ENCODE measurements at places on chromosomes 12 and 14.

DNA sequence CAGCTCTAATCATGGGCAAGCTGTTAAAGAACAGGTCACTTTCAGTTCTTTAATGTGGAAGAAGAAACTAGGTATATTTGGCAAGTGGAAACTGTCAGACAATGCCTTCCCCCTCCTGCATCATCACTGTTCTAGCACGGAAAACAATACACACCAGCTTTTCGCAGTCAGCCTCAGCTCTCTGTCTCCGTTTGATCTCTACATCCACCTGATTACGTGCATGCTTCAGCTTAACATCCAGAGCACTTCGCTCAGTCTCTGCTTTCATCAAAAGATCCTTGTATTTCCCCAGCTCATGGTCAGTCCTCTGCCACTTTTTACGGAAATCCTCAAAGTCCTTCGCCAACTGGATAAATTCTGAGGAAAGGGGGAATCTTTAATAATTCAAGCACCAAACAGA, 19.0 kb downstream of the RACGAP1 start:
- DNase-seq: no peak

- DNase-seq: peak; percentile 42
These were observed 12.6 kb upstream of the ABHD12B start for GRCh38 chr14:50859296-50859624.

DNA sequence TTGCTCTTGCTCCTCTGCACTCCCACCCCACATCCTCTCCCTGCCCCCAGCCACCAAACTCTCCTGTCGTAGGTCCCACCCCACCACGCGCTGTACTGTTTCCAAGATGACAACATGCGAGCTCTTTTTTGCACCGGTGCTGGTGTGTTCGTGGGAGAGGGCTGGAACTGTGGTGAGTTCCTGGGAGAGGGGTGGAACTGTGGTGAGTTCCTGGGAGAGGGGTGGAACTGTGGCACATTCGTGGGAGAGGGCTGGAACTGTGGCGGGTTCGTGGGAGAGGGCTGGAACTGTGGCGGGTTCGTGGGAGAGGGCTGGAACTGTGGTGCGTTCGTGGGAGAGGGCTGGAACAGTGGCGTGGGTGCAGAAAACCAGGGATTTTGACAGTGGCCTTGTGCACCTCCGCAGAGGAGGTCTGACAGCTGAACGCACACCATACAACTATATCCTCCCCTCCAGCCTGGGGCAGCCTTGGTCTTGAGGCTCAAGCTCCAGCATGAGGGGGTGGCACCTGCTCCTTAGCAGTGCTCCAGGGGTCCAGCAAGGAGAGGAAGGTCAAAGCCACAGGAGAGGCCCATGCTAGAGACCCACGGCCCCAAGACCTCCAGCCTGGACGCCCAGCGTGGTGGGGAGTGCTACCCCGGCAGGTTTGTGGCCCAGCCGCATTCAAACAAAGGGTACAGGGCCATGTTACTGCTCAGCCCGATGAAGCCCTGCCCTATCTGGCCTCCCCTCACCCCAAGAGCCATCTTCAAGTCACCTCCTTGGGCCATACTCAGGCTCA, 50.1 kb downstream of the ACTN1 start:
- no peak for DNase-seq

DNA sequence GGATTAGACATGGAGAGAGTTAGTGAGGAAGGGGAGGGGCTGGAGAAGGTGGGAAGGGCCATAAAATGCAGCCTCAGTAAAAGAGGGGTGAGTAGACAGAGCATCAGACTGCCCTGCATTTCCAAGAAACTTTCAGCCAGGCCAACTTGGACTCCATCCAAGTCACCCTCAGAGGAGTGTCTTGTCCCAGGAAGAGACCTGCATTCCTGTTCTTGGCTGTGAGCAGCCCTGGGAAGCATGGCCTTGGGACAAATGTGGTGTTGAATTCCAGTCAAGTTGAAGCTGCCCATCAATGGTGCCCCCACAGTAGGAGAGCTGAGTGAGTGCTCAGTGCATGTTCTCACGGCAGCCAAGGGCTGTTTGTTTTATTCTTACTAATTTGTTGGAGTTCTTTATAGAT, 35.0 kb upstream of the TUNAR start:
- no peak for DNase-seq

- DNase-seq: no peak
These were observed 58.0 kb upstream of the TSPAN9 start for GRCh38 chr12:3019005-3019680.

DNA sequence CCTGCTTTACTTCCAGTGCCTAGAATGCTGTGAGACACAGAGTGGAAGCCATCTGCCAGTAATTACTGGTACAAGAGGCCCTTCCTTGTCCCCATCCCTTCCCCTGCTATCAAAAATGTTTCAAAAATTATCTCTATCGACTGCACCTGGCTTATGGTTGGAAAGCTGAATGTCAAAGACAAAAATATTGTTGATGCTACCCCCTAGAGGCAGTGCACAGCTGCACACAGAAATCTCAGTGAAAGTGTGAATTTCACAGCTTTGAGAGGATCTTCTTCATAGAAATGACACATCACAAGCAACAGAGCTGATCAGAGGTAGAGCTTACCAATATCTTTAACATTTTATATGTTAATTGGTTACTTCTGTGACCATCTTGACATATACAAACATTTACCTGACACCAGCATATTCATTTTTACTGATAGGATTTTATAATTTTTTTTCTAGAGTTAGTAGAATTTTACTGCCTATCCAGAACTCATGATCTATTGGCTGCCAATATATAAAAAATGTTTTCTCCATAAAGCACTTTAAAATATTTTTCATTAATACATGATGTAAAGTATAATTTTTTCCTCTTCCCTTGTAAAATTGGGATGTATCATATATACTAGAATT, 138.0 kb downstream of the AACS start:
- peak; percentile 36 for DNase-seq

DNA sequence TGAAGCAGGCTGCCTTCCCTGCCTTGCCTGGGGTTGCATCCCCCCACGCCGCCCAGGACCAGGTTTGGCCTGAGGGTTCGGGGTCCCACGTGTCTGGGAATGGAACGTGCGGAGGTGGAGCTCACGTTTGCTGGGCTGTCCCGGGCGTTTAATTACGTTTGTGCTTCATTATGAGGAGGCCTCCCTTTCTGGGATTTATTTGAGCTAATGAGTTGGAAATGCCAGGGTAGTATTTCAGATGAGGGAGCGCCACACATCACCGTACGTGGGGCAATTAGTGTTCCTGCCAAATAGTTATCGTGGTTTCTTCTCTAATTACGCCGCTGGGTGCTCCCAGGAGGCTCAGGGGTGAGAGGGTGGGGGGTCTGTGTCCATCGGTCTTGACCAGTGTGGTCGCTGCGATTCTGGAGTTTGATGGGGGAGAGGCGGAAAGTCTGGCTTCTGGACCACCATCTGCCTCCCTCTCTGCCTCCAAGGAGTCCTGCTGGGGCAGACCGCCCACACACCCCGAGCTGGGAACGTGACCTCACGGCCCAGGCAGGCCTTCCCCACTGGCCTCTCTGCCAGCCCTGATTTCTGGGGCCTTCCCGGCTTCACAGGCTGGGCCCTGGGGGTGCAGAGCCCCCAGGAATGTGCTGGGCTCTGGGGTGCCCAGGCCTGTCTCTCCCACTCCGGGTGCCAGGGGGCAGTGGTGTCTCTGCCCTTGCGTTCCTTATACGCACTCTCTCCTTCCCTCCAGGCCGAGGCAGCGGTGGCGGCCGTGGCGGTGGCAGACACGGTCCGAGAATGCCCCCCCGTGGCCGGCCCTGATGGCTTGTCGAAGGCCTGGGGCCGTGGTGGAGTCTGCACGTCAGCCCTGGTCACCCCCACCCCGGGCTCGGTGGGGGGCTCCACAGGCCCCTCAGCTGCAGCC, 18.9 kb downstream of the KIF26A start:
- no peak for DNase-seq

GRCh38 chr12:131221061-131221956, 267.6 kb downstream of the ADGRD1 start:
- no peak for DNase-seq

GRCh38 chr12:46461907-46462640, 89.5 kb upstream of the SLC38A2 start:
- DNase-seq: no peak

GRCh38 chr12:3453990-3454680, 36.9 kb upstream of the PRMT8 start:
- DNase-seq: peak; percentile 63

- DNase-seq: no peak
These were observed 53.1 kb downstream of the TSPAN9 start for GRCh38 chr12:3130057-3130830.

- DNase-seq: no peak
These were observed 21.3 kb downstream of the CRADD start for GRCh38 chr12:93698307-93699092.

DNA sequence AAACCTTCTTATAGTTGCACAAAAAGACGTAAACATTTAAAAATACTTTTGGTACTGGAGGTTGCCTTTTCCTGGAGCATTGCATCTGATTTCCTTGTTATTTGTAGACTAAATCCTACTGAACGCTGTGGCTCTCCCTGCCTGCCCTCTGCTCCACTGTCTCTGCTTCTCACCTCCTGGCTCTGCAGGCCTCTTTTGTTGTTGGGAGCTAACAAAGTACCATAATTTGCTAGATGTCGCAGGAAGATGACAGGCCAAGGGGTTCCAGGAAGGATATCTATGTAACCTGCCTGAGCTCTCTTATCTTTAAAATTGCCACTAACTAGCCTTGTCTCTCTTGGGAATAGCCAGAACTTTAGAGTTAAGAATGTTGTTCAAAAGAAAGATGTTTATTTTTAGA, 21.4 kb downstream of the SYNE2 start:
- no peak for DNase-seq

- DNase-seq: no peak
These were observed 1.4 kb upstream of the FOXN4 start for GRCh38 chr12:109310247-109311125.

DNA sequence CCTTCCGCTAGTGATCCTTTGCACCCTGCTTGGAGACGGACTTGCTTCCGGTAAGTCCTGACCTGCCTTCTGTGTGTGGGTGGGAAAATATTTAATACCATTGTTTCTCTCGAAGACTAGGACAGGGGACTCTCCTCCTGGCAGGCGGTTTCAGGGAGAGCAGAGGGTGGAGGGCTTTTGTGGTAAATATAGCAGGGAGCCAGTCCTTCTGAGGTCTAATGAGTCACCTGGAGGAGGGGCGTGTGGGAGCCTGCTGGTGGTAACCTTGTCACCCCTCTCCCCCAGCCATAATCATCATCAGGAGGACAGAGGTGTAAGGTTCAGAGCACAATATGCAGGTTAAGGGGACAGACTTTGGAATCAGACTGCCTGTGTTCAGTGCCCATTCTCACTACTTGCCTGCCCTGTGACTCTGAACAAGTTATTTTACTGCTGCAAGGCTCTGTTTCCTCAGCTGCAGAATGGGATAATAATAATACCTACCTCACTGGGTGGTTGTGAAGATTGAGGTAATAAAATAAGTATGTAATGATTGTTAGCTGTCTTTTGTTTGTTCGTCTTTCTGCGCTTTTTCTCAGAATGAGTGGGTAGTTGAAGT, 47.4 kb downstream of the SUSD6 start:
- no peak for DNase-seq

DNA sequence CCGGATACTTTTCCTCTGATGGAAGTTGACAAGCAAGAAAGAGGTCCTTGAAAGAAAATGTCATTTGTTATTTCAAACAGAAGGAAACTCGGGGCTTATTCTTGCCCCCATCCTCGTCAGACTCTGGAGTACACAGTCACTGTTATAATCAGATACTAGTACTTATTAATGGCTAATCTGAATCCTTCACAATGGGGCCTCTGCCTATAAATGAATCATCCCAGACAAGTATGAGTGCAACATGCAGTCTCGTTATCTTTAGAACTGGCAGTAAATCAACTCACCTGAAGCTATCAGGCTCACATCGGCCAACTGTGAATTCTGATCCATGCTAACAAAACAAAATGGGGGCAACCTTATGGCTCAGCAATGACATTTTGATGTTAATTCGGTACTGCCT, 216.7 kb downstream of the GRIN2B start:
- DNase-seq: no peak
